GM10248 (cell line): ENCODE measurements at places on chromosomes 11 and 22.

DNA sequence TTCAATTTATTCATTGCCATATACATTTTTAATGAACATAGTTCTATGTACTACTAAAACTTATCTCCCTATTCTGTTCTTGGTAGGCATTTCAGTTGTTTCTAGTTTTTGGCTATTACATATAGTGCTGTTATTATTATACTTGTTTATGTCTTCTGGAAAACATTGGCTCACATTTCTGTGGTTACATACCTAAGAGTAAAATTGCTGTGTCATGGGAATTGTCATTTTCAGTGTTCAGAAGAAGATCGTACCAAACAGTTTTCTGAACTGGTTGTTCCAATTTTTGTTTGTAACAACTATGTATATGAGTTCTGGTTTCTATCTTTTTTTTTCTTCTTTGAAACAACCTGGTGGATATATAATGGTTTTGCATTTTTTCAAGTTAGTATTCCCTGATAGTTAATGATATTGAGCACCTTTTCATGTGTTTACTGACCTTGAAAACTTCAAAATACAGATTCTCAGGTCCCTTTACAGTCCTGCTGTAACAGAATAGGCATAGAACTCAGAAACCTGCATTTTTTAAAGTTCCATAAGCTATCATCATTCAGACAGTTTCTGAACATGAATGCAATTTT lies 230.7 kb downstream of the JRKL start:
- DNase-seq = no peak

GRCh38 chr22:46587492-46588278 lies 32.5 kb upstream of the GRAMD4 start:
- DNase-seq = peak; percentile 85

GRCh38 chr11:9099617-9100016 lies 8.2 kb upstream of the SCUBE2 start:
- DNase-seq = no peak

DNA sequence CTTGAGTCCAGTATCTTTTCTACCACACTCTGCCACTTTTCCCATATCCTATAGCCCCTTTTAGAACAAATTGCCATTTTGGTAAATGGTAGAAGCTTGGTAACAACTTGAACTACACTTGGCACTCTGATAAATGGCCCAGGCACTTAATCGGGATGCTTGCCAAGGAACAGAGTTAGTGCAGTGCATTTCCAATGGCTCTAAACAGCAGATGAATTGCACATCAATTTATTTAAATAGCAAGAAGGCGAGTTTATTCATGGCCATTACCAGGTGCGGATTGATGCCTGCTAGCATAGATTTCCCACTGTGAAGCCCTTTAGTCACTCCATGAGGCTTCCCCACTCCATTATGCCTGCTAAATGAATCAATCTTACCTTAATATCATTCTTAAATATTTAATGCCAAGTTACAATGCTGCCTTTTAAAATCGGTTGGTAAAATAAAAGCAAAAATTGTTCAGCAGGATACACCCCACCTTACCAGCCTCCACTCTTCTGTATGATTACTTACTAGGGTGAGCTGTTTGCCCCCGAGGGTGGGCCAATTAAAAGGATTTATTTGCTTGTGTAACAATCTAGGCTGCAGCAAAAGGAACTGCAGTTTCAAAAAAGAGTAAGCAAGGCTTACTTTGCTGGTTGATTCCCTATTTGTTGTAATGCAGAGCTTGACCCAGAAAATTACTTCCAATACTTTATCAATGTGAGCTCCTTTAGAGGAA lies 136.0 kb upstream of the ARHGAP42 start:
- no peak for DNase-seq

- no peak for DNase-seq
These were observed 70.0 kb upstream of the NTM start for GRCh38 chr11:131300439-131300717.

DNA sequence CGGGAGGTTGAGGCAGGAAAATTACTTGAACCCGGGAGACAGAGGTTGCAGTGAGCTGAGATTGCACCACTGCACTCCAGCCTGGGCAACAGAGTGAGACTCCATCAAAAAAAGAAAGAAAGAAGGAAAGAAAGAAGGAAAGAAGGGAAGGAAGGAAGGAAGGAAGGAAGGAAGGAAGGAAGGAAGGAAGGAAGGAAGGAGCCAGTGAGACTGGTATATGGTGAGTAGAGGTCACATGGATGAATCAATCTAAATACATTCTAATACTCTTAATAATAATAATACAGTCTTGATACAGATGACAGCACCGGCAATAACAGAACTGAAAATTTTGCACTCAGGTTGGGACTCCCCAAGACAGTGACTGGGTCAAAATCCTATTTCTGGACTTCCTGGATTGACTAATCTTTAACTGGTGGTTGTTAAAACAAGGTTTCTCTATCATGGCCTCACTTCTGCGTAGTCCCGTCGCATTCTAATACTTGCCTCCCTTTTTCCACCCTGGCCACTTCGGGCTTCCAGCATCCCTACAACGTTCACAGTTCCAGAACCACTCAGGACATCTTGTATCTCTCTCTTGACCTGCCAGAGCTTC lies 53.5 kb upstream of the EIF3M start:
- peak; percentile 71 for DNase-seq
